ENCODE measurements at places on chromosomes 12 and 14.

DNA sequence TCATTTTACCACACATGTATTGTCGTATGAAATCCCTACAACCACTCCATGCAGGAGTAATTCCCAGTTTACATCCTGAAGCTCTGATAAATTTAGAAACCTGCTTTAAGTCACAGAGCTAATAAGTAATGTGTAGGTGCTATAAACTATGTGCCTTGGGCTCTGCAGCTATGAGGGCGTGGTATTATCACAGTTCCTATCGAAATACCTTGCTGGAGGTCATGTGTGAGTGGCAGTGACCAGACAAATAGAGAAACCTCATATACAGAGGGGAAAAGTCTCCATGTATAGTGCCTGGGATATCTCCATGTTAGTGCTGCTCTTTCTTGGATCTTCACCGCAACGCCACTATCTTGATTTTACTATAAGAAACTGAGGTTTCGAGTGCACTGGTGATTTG lies 883 bp upstream of the TBC1D15 start:
- no peak for DNase-seq

- no peak for DNase-seq
Observed at GRCh38 chr14:20787025-20787424, 6.0 kb downstream of the RNASE6 start.

DNA sequence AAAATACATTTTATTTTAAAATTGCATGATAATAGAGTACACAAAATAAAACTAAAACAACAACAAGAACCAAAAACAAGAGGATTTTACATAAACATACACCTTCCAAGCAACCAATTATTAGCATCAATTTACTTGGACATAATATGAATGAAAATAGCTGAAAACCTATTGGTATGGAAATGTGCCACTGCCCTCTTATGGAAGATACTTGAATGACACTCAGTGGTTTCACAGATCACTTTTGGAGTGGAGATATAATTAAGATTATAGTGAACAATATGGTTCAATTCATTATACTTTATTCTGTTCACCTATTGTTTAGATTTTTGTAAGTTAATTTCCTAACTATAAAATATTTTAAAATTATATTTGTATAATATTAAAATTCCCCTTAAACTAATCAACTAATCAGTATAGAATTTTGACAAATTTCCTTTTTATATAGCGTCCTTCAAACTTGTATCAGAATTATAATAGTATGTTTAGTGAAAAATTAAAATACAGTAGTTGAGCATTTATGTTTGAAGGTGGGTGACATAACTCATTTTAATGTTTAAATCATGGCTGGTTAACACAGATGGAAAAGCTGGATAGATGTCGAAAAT lies 70.1 kb downstream of the SLC6A15 start:
- peak; percentile 36 for DNase-seq

DNA sequence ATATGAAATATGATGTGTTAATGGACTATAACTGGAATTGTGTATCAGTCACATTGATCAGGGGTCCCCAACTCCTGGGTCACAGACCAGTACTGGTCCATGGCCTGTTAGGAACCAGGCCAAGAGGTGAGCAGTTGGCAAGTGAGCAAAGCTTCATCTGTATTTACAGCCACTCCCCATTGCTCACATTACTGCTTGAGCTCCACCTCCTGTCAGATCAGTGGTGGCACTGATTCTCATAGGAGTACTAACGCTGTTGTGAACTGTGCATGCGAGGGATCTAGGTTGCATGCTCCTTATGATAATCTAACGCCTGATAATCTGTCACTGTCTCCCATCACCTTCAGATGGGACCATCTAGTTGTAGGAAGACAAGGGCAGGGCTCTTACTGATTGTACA lies 72.3 kb downstream of the CDK17 start:
- no peak for DNase-seq

DNA sequence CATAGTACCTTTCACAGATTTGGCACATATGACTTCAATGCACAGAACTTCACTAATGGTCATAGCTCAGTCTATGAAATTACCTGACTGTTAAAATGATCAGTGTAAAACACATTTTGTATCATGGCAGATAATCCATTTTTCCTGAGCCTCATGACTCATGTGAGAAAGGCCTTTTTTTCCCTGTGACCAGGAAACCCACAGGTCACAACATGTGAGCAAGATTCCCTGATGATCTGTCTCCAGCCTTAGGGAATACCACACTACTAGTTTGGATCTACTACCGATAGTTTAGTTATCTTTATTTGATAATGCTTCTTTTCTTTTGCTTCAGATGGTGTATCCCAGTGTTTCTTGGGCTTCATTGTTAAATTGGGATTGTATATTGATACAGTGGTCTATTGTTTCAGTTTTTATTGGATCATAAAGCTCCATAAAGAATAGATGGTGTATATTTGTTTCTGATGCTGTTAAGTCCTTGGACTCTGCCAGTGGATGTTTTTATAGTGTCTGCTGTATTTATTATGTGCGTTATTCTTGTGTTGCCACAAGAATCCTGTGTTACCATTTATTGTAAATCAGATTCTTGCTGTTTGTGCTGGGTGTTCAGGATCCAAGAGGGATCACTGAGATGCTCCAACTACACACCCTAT lies 248.7 kb upstream of the PELI2 start:
- no peak for DNase-seq

DNA sequence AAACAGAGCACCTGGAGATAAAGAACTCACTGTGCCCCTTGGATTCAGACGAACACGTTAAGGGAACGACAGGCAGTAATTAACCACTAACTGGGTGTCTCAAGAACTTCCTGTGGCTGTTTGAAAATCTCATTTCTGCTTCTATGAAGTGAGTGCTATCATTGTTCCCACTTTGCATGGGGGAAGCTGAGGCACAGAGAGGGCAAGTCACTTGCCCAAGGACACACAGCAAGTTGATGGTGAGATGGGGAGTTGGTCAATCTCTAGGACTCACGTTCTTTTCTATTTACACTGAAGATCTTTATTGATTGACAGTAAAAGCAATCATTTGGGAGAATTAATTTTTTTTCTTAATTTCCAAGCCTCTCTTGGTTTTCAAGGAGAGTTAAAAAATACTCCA lies 26.8 kb upstream of the LHX5 start:
- DNase-seq: no peak

DNA sequence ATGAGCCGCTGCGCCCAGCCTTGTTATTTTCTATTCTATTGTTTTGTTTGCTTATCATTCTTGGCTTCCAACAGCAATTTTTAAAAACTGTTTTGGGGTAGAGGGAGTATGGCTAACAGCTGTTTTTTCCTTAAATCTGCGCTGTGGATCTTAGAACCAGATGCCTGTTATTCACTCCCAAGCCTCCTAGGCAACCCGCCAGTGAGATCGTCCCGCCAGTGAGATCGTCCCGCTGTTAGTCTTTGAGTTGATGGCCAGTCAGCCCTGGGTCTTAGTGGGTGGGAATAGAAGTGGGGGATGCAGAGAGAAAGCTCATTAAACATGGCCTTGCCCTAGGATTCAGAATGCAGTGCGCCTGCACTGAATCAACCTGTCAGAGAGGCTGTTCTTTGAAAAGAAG lies 67.3 kb upstream of the BICD1 start:
- no peak for DNase-seq

- no peak for DNase-seq
Observed at GRCh38 chr14:56962444-56963080, 152.3 kb upstream of the OTX2 start.

DNA sequence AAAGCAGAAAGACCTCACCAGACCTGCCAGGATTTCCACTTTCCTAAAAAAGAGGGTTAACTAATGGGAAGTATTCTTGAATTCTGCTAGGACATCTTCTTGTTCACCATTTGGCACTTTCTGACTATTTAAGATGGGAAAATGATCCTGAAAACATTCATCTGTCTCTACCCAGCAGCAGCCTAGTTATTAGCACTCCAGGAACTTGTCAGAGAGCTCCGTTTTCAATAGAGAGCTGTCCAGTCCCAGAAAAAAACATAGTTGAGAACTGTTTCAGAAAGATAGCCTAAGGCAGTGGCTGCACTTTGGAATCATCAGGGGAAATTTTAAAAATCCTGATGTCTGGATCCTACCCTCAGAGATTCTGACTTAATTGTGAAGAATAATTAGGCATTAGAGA lies 22.1 kb upstream of the CEP83 start:
- DNase-seq: no peak

DNA sequence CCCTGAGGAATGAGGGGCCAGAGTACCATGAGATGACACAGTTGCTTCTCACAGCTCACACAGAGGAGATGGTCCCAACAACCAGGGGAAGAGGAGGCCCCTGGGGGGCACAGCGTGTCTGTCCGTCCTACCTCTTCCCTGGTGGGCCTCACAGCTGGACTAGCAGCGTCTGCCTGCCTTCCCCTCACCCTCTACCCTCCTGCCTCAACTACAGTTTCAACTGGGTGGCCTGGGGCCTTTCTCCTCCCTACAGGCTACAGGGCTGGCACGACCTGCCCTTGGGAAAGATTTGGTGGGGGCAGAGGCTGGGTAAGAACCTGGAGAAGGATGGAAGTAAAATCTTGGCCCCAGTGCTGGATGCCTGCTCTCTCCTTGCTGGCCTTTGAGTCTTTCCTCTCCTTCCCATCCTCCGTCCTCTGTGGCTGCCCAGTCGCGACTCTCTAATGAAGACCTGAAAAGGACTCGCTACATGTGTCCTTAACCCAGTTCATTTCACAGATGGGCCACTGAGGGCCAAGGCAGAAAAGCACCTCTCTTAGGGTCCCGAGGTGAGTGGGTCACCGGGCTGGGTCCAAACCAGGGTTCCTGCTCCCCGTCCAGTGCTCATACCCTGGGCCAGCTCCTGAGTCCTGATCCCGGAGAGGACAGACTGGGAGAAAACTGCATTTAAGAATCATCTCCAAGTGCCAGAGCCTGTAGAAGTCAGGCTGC lies 232.5 kb downstream of the BCL11B start:
- no peak for DNase-seq

GRCh38 chr12:52148464-52149181 lies 43.2 kb downstream of the KRT80 start:
- DNase-seq: peak; percentile 99
